Stimulated activated CD4-positive, alpha-beta T cell treated with anti-CD3 and anti-CD28 coated beads, Interleukin-4, amount 100 ng/mL, for 1 hour (primary cell): ENCODE measurements at places on chromosomes 12 and 14.

- no peak for DNase-seq
Measured at GRCh38 chr12:50419112-50419909, 18.6 kb downstream of the LARP4 start.

- DNase-seq = no peak
Measured at GRCh38 chr14:92540472-92541048, 27.0 kb downstream of the RIN3 start.

DNA sequence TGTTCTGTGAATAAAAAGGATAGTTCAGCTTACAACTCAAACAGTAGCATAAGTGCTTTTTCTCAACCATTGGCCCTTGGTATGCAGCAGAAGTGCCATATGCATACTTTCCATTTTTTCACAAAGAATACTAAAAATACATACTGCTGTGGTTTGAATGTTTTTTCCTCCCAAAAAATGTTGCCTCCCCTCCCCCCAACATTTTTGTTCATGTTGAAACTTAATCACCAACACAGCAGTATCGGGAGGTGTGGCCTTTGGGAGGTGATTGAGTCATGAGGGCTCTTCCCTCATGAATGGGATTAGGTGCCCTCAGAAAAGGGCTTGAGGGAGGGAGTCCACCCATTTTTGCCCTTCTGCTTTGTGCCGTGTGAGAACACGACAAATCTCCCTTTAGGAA, 198.6 kb downstream of the ESR2 start:
- no peak for DNase-seq

DNA sequence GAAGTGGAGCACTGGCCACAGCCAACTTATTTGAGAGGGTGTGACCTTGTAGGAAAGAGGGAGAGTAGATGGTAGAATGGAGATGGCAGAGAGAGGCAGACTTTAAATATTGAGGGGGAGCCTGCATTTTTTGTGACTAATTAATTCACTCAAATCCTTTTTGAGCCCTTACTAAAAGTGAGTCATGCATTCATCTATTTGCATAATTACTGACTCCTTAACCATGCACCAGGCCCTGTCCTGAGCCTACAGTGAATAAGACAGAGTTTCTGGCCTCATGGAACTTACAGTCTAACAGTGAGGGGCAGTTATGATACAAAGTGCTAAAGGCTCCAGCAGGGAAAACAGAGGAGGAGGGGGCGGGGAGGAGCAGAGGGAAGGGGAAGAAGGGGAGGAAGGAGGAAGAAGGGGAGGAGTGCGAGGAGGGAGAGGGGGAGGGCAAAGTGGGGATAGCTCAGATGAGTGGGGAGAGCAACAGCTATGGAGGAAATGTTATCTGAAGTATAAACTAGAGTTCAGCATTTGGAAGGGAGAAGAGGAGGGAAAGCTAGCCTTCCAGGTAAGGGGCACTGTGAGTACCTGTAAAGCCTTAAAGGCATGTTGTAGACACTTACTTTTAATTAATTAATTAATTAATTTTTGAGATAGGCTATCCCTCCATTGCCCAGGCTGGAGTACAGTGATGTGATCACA, 7.5 kb upstream of the CTDSP2 start:
- no peak for DNase-seq

DNA sequence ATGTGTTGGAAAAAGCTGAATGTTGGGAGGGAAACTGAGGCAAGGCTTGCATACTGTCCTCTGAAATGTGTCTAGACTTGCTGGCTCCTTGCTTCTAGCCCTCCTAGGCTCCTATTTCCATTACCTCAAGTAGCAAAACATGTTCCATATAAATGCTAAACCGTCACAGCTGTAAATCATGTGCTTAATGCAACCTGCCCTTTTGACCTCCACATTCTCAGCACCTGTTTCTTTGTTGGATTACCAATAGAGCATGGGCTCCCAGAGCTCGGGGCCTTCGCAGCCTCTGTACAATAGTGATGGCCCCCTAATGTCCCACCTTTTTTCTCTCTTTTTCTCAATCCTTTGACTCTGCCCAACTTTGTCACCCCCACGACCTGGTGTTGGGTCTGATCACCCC, 23.3 kb downstream of the RERGL start:
- no peak for DNase-seq

- no peak for DNase-seq
Measured at GRCh38 chr12:3604748-3605586, 114.0 kb downstream of the PRMT8 start.

DNA sequence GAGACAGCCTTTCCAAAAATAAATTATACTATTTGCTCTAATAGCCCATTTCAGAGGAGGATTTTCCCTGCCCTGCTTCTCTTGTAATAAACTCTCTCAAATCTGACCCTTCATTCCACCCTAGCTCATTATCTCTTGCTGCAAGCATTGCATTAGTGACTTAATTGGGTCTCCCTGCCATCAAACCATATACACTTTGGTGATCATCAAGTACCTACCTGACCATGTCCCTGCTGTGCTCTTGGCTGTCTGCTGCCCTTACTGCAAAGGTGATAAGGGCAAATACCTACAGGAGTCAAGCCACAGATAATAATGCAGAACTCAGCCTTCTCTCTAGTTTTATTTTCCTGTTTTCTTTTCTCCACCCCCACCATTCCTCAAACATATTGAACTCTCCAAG, 88.4 kb downstream of the LIN7A start:
- DNase-seq = no peak

GRCh38 chr14:77051116-77051515, 22.6 kb upstream of the IRF2BPL start:
- DNase-seq = no peak

DNA sequence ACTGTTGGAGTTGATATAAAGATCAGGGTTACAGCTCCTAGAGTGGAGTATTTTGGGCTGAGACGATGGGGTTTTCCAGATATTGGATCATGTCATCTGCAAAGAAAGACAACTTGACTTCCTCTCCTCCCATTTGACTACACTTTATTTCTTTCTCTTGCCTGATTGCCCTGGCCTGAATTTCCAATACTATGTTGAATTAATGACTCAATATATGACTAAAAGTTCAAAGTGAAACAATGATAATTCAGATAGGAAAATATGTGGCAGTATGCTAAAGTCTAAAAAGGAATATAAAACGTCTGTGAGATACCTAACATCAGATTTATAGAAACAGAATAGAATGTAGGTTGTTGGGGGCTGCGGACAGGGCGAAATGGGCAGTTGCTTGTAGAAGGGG, 72.2 kb downstream of the BHLHE41 start:
- no peak for DNase-seq

DNA sequence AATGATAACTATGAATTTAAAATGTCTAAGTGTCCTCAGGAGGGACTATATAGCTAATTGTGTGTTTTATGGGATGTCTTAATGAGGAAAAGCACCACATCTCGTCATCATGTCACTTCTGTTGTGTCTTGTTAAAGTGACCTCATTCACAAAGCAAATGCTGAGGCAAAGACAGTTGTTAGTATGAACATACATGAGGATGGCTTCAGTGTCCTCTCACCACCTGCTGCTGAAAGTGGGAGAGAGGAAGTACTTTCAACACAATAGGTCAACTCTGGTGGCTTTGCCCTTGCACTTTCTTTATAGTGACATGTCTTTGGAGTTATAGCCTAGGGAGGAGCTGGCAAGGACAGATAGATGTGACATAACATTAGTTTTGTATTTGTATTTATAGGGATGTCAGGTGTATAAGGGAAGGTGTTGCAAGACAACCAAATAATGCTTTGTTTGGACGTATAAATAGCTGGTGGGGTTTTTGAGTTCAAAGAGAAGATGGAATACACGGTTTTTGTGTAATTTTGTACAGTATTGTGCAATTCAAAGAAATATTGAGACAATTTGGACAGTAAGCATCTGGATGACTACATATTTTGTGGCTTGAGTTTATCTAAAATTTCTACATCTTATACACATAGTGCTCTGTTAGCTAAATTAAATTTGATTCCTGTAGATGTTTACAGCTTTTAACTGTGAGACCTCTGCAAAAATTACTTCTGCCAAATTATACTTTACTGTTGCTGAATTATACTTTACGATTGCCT, 131.7 kb upstream of the ATP2B1 start:
- DNase-seq = no peak

DNA sequence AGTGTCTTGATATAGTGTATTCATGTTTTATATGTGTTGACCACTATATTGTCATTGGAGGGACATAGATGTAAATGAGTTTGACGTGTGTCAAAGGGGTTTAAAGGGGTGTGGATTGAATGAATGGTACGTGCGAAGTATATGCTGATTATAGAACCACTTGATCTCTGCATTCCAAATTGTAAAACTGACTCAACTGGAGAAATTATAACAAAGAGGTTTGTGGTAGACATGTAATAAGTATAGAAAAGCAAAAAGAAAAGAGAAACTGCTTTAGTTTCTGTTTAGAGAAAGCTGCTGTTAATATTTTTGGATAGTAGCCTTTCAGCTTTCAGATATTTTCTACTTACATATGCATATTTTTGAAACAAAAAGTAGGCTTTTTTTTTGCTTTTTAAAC, 8.9 kb upstream of the MYRFL start:
- DNase-seq = no peak

- DNase-seq = no peak
Measured at GRCh38 chr14:76282581-76282980, 93.4 kb upstream of the ESRRB start.

DNA sequence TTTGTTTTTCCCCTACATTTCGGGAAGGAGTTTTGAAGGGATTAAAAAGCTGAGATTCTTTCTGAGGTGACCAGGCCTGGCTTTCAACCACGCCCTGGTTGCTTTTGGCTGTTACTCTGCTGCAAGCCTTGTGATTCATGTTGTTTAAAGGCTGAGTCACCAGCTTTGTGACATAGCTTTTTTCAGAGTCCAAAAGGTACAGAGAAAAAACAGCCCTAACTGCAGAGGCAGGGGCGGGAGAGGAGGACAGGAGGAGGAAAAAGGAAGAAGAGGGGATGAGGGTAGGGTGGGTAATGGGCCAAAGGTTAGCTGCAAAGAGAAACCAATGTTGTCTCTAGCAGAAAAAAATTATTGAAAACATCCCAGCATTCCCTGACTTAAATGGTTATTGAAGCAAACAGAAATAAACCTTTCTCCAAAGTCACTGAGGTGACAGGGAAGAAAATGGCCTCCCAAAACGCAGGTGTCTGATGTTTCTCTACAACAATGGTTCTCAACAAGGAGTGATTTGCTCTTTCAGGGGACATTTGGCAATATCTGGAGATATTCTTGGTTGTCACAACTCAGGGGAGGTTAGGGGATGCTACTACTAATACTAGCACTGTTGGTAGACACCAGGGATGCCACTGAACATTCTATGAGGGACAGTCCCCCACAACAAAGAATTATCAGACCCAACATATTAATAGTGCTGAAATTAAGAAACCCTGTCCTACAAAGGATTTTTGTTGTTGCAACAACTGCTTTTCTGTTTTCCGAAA, 2.1 kb upstream of the UBC start:
- DNase-seq = peak; percentile 40
